ENCODE measurements at places on chromosomes 13 and 19. TPM values are rescaled to one million over a fixed set of nuclear protein-coding genes. Genes with fewer than 3 reads are reported as not detected.

DMKN gene
- not detected for total RNA-seq

ZNF254 gene
- total RNA-seq, result 10.4 TPM

RAB20 gene
- 9.1 TPM for total RNA-seq

OR7D2 gene
- not detected for total RNA-seq

AMH gene
- total RNA-seq, result 7.4 TPM

MEIOSIN gene
- total RNA-seq, result not detected

PSG6 gene
- not detected for total RNA-seq

OR10H1 gene
- not detected for total RNA-seq

CEACAM4 gene
- total RNA-seq, result not detected

ERICH4 gene
- total RNA-seq, result not detected

SIGLEC11 gene
- total RNA-seq, result not detected

APLP1 gene
- 0.30 TPM for total RNA-seq

KLK2 gene
- total RNA-seq, result not detected

LMTK3 gene
- 7.5 TPM for total RNA-seq

CYP2F1 gene
- total RNA-seq, result not detected

PABPC3 gene
- 0.60 TPM for total RNA-seq

ERFL gene
- 2.6 TPM for total RNA-seq

ASF1B gene
- total RNA-seq, result 80.3 TPM

PBX4 gene
- 27.4 TPM for total RNA-seq

ERICH6B gene
- not detected for total RNA-seq

CBLC gene
- total RNA-seq, result not detected

AKAP8L gene
- 104 TPM for total RNA-seq

SIGLEC10 gene
- not detected for total RNA-seq

PIK3R2 gene
- total RNA-seq, result 12.4 TPM

FCHO1 gene
- 87.2 TPM for total RNA-seq

RAB3D gene
- total RNA-seq, result 6.4 TPM

FAM32A gene
- 59.5 TPM for total RNA-seq

ATXN8OS gene
- not detected for total RNA-seq

RPL21 gene
- 1,127 TPM for total RNA-seq

SARS2 gene
- 31.1 TPM for total RNA-seq

PLK5 gene
- total RNA-seq, result not detected

ZNF112 gene
- not detected for total RNA-seq

IFNL1 gene
- total RNA-seq, result not detected

CEACAM7 gene
- total RNA-seq, result not detected

SHD gene
- total RNA-seq, result not detected

GARIN5B gene
- total RNA-seq, result not detected

RNF113B gene
- total RNA-seq, result not detected

ZNF578 gene
- total RNA-seq, result 2.5 TPM

ZNF331 gene
- total RNA-seq, result 18.5 TPM

PPM1N gene
- total RNA-seq, result 1.4 TPM

CAMSAP3 gene
- 1.7 TPM for total RNA-seq

KASH5 gene
- 0.46 TPM for total RNA-seq

DLEU7 gene
- total RNA-seq, result not detected

PRR12 gene
- total RNA-seq, result 40.8 TPM

ANKLE1 gene
- total RNA-seq, result 7.0 TPM

FAM216B gene
- not detected for total RNA-seq
